Activated CD4-positive, alpha-beta memory T cell treated with anti-CD3 and anti-CD28 coated beads, Interleukin-2, amount 10 ng/mL, durations not matched to agents 7 days and 5 days (primary cell): ENCODE measurements at places on chromosomes 6 and 20. TPM values are rescaled to one million over a fixed set of nuclear protein-coding genes. Genes with fewer than 3 reads are reported as not detected.

GRCh38 chr6:135465903-135466302 lies 31.6 kb downstream of the AHI1 start:
- no peaks in the 10 kb centered on the region for H3K27me3 ChIP-seq
- no peak overlapping the region for H3K4me3 ChIP-seq
- H3K36me3 ChIP-seq = peaks cover 30% of the 10 kb centered on the region
- H3K27ac ChIP-seq = no peak overlapping the region
- DNase-seq = no peak

GRCh38 chr20:56752274-56752673 lies 123.2 kb downstream of the TFAP2C start:
- peaks cover 10% of the 10 kb centered on the region for H3K27me3 ChIP-seq
- no peak overlapping the region for H3K4me3 ChIP-seq
- no peaks in the 10 kb centered on the region for H3K36me3 ChIP-seq
- H3K4me1 ChIP-seq = no peaks in the 10 kb centered on the region
- H3K27ac ChIP-seq = no peak overlapping the region

DNA sequence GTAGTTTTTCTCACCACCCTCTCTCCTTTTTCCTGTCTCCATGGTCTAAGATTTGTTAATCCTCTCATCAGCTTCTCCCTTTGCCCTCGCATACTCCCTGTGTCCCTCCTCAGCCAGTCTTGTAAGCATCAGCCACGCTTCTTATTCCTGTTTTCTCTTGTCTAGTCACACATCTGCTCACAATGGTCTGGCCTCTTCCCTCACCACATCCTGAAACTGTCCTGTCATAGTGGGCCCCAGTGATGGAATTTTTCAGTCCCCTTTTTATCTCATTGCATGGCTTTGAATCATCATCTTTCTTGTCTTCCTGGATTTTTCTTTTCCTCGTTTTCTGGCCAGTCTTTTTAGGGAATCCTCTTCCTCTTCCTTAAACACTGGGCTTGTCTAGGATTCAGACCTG lies 57.2 kb downstream of the GFRA4 start:
- no peak overlapping the region for H3K27ac ChIP-seq
- H3K4me1 ChIP-seq = peaks cover 5% of the 10 kb centered on the region

DNA sequence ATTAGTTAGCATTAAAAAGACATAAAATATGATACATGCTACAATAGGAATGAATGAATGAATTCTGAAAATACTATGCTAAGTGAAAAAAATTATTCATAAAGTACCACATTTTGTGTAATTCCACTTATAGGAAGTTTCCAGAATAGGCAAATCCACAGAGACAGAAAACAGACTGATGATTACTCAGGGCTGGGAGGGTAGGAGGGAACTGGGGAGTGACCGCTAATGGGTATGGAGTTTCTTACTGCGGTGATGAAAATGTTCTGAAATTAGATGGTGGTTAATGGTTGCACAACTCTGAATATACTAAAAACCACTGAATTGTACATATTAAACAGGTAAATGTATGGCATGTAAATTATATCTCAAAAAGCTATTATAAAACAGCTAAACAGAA lies 22.6 kb downstream of the FERMT1 start:
- peaks cover 8% of the 10 kb centered on the region for H3K27me3 ChIP-seq
- H3K36me3 ChIP-seq = no peaks in the 10 kb centered on the region
- H3K4me1 ChIP-seq = no peaks in the 10 kb centered on the region
- no peak overlapping the region for H3K4me3 ChIP-seq

- DNase-seq = no peak
- peaks cover 17% of the 10 kb centered on the region for H3K36me3 ChIP-seq
- peaks cover 10% of the 10 kb centered on the region for H3K4me1 ChIP-seq
Measured at GRCh38 chr6:127496471-127496870, 22.7 kb downstream of the MTCL3 start.

GRCh38 chr6:142542704-142543233 lies 241.0 kb downstream of the ADGRG6 start:
- H3K36me3 ChIP-seq = no peaks in the 10 kb centered on the region
- H3K4me1 ChIP-seq = peaks cover 2% of the 10 kb centered on the region
- no peak overlapping the region for H3K4me3 ChIP-seq

GRCh38 chr20:62816031-62816883 lies 593 bp upstream of the COL9A3 start:
- peaks cover 11% of the 10 kb centered on the region for H3K36me3 ChIP-seq
- H3K4me3 ChIP-seq = no peak overlapping the region
- H3K4me1 ChIP-seq = peaks cover 5% of the 10 kb centered on the region
- H3K27me3 ChIP-seq = peaks cover 26% of the 10 kb centered on the region
- no peak overlapping the region for H3K27ac ChIP-seq

- no peaks in the 10 kb centered on the region for H3K27me3 ChIP-seq
- no peaks in the 10 kb centered on the region for H3K4me1 ChIP-seq
- DNase-seq = no peak
- no peak overlapping the region for H3K27ac ChIP-seq
Measured at GRCh38 chr20:42493001-42493400, 696.7 kb downstream of the PTPRT start.

GRCh38 chr20:18255526-18255925 lies 32.8 kb upstream of the ZNF133 start:
- H3K27ac ChIP-seq = no peak overlapping the region
- H3K4me3 ChIP-seq = no peak overlapping the region
- no peaks in the 10 kb centered on the region for H3K4me1 ChIP-seq
- peaks cover 5% of the 10 kb centered on the region for H3K27me3 ChIP-seq
- H3K36me3 ChIP-seq = no peaks in the 10 kb centered on the region

DNA sequence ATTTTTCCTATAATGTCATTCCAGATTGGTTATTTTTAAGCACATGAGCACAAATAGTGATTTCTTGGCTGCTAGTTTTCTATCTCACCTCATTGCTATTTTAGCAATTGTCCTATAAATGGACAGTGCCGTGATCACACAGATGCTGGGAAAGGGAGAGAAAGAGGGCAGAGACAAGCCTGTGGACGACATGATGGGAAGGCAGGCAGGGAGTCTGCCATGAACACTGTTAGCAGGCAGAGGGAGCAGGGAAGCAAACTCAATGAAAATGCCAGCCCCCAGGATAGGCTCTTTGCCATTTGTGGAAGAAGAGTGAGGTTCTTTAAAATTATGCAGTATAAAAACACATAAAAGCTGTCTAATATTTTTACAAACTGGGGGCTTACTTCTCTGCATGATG lies 96.8 kb downstream of the ADTRP start:
- H3K27ac ChIP-seq = no peak overlapping the region
- no peaks in the 10 kb centered on the region for H3K36me3 ChIP-seq
- DNase-seq = no peak

GRCh38 chr20:20567712-20568111 lies 144.7 kb downstream of the RALGAPA2 start:
- no peaks in the 10 kb centered on the region for H3K36me3 ChIP-seq
- H3K4me3 ChIP-seq = no peak overlapping the region
- no peak overlapping the region for H3K27ac ChIP-seq
- DNase-seq = no peak
- H3K4me1 ChIP-seq = no peaks in the 10 kb centered on the region

GRCh38 chr20:48422242-48422960 lies 405.4 kb downstream of the PREX1 start:
- DNase-seq = no peak
- peaks cover 2% of the 10 kb centered on the region for H3K27me3 ChIP-seq
- H3K4me3 ChIP-seq = no peak overlapping the region
- no peaks in the 10 kb centered on the region for H3K36me3 ChIP-seq

GRCh38 chr6:84554706-84555105 lies 209.7 kb downstream of the TBX18 start:
- H3K4me3 ChIP-seq = no peak overlapping the region
- no peaks in the 10 kb centered on the region for H3K36me3 ChIP-seq
- no peaks in the 10 kb centered on the region for H3K4me1 ChIP-seq
- no peak for DNase-seq
- H3K27me3 ChIP-seq = no peaks in the 10 kb centered on the region
- H3K27ac ChIP-seq = no peak overlapping the region

DNA sequence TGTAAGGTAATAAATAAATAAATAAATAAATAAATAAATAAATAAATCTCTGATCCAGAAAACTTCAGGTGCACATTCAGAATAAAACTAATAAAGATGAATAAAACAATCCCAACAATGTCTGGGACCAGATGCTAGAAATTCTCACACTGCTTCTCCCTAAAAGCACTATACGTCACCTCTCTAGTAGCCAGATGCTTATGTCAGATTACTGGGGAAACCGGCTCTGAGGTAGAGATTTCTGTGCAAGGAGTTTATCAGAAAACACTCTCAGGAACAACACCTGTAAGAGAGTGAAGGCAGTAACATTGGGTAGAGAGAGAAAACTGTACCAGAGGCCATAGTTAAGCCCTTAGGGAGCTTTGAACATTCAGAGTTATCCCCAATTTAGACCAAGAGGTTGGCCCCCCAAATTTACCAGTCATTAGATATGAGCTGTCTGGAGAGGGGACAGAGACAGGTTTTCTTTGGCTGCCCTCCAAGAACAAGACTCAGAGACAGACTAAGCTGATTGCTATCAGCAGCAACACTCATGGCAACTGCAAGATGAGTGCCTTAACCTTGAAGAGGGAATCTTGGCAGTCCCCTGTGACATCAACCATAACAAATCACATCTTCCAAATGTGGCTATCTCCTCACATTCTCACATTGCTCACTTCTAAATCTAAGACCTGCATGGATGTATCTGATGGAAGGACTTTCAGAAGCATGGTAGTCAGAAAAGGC lies 151.2 kb upstream of the BMP5 start:
- H3K4me3 ChIP-seq = no peak overlapping the region
- H3K27ac ChIP-seq = no peak overlapping the region
- no peaks in the 10 kb centered on the region for H3K4me1 ChIP-seq
- H3K27me3 ChIP-seq = no peaks in the 10 kb centered on the region

- DNase-seq = no peak
- no peak overlapping the region for H3K4me3 ChIP-seq
- H3K36me3 ChIP-seq = no peaks in the 10 kb centered on the region
- no peak overlapping the region for H3K27ac ChIP-seq
Measured at GRCh38 chr6:151974061-151974617, 166.7 kb downstream of the ESR1 start.

- H3K36me3 ChIP-seq = no peaks in the 10 kb centered on the region
- H3K4me3 ChIP-seq = no peak overlapping the region
- no peaks in the 10 kb centered on the region for H3K4me1 ChIP-seq
- H3K27ac ChIP-seq = no peak overlapping the region
- H3K27me3 ChIP-seq = no peaks in the 10 kb centered on the region
Measured at GRCh38 chr6:72042088-72042487, 155.7 kb downstream of the RIMS1 start.

DNA sequence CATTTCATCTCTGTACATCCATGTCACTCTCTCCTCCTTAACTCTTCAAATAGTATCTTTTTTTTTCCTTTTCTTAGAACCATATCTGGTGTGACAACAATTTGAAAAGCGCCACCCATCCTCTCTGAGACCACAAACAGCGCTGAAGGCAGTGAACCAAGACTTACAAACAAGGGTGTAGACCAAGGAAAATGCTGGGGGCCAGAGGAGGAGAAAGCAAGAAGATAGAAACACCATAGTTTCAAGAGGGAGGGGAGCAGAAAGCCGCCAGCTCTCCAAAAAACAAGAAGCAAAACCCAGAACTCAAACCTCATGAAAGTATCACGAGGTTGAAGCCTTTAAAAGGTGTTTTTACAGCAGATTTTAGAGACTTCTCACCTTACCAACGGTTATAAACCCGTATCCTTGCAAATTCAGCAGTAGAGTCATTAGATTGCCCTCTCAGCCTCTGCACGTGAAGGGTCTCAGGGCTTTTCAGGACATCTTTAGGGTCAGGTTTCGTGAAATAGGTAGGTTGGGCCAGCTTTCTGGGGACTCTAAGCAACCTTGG lies 13.3 kb upstream of the RIPOR2 start:
- peak overlapping the region; percentile 95 for H3K27ac ChIP-seq
- peaks cover 48% of the 10 kb centered on the region for H3K36me3 ChIP-seq
- H3K27me3 ChIP-seq = no peaks in the 10 kb centered on the region
- peak; percentile 85 for DNase-seq
- peak overlapping the region; percentile 40 for H3K4me3 ChIP-seq

- H3K27me3 ChIP-seq = no peaks in the 10 kb centered on the region
- no peak overlapping the region for H3K27ac ChIP-seq
- no peaks in the 10 kb centered on the region for H3K36me3 ChIP-seq
- no peaks in the 10 kb centered on the region for H3K4me1 ChIP-seq
- peak; percentile 41 for DNase-seq
Measured at GRCh38 chr20:24164360-24164759, 175.8 kb upstream of the GGTLC1 start.

DNA sequence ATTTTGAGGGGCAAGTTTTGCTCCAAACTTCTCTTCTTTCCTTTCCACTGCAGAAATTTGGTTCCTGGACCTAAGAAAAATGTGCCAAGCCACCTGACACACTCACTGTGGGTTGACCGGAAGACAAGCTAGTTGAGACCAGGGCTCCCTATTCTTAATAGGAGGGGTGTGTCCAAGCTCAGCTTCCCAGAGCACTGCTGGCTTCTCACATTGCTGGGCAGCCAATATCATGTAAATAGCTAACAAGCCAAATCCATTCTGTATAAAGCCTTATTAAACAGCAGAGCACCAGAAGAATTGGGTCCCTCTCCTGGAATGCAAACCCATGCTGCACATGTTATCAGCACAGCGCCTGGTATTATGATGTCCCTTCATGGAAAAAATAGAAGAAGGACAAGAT lies 17.0 kb upstream of the SAMD3 start:
- peaks cover 2% of the 10 kb centered on the region for H3K27me3 ChIP-seq
- H3K4me1 ChIP-seq = no peaks in the 10 kb centered on the region
- DNase-seq = no peak
- H3K27ac ChIP-seq = no peak overlapping the region
- H3K4me3 ChIP-seq = no peak overlapping the region
- H3K36me3 ChIP-seq = no peaks in the 10 kb centered on the region

DNA sequence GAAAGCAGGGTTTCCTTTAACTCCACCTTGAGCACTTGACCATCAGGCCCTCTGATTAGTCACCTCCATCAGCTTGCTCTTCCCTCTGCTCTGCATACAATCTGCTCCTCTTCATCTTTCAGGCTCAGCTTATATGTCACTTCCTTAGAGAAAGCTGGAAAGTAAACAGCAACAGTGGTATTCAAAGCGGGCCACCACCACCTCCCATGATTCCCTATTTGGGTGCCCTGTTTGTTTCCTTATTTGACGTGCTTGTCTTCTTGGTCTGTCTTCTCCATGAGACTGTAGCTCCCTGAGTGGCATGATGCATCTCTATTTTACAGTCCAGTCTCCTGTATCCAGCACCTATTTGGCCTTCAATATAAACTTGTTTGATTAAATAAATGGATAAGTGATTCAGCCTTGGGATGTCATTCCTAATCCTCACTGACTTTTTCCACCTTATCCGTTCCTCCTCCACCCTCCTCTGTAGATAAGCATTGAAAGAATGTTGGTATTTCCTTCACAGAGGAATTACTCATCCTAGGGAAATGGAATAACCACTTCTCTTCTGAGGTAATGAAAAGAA lies 102.8 kb upstream of the SGK1 start:
- H3K4me3 ChIP-seq = no peak overlapping the region
- H3K27me3 ChIP-seq = no peaks in the 10 kb centered on the region
- H3K4me1 ChIP-seq = peaks cover 20% of the 10 kb centered on the region

Gene DEF6
- total RNA-seq = 215 TPM

Gene C6orf118
- total RNA-seq = not detected

Gene OSTM1
- total RNA-seq = 43.3 TPM

Gene SIRPG
- 109 TPM for total RNA-seq

Gene BCAS4
- total RNA-seq = 6.3 TPM

Gene TRIM10
- not detected for total RNA-seq

Gene OOEP
- 0.68 TPM for total RNA-seq

Gene RBM24
- total RNA-seq = not detected

Gene COX4I2
- not detected for total RNA-seq
